A172 (cell line): ENCODE measurements at places on chromosomes 7 and 10. TPM values are rescaled to one million over a fixed set of nuclear protein-coding genes. Genes with fewer than 3 reads are reported as not detected.

- no peak for DNase-seq
Observed at GRCh38 chr10:74480778-74481177, 329.8 kb downstream of the ADK start.

The CD36 gene
- 0.05 and 2.7 TPM in 2 replicates for total RNA-seq

The CALHM1 gene
- total RNA-seq, result not detected in 2 replicates

DNA sequence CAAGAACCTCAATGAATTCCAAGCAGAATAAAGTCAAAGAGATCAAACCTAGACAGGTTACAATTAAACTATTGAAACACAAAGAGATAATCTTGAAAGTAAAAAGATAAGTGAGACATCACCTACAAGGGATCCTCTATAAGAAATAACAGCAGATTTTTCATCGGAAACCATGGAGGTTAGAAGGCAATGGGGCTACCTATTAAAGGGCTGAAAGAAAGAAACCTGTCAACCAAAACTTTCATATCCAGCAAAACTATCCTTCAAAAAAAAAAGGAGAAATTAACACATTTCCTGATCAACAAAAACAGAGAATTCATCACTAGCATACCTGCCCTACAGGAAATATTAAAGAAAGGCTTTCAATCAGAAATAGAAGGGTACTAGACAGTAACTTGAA is 244.9 kb downstream of the ARHGAP12 start:
- DNase-seq, result peak; percentile 34

DNA sequence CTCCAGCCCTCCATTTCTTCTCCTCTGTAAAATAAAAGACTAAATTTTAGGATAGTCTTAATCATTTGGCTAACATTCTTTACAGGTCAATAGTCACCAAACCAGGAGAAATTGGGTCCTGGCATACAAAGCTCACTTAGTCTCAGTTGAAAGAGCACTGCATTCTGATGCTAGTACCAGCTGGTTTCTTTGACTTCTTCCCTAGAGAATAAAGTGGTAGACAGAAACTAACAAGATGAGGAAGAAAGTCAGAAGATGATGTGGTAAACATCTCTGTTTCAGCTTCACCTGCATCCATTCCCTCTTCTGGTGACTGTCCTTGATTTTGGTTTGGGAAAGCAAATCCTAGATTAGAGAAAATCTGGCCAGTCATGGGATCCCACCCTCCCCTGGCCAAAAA is 37.2 kb downstream of the NKX2-3 start:
- DNase-seq, result no peak

The HSPA12A gene
- total RNA-seq, result 9.7 and 12.1 TPM in 2 replicates

DNA sequence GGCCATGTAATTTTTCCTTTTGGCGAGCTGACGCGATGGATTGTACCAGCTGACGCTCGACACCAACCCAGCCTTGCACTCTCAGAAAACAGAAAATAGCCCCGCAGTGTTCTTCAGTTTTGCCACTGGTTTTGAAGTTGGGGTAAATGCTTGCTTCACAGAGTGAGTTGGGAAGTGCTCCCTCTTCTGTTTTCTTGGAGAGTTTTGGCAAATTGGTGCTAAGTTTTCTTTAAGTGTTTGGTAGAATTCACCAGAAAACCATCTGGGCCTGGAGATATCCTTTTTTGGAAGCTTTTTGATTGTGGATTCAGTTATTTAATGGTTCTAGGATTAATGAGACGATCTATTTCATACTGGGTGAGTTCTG is 252.8 kb downstream of the ELFN1 start:
- DNase-seq, result no peak

GRCh38 chr7:97409346-97409745 is 291.8 kb downstream of the SDHAF3 start:
- DNase-seq, result no peak

The SPRN gene
- total RNA-seq, result not detected in 2 replicates

The CRHR2 gene
- total RNA-seq, result not detected in 2 replicates

DNA sequence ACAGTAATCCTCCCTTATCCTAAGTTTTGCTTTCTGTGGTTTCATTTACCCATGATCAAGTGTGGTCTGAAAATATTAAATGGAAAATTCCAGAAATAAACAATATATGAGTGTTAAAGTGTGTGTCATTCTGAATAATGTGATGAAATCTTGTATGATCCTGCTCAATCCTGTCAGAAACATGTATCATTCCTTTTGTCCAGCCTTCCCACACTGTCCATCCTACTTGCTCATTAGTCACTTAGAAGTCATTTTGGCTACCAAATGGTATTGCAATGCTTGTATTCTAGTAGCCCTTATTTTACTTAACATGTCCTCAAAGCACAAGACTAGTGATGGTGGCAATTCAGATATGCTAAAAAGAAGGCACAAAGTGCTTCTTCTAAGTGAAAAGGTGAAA is 1211.2 kb upstream of the SORCS1 start:
- no peak for DNase-seq

The SPDYE11 gene
- total RNA-seq, result not detected in 2 replicates

DNA sequence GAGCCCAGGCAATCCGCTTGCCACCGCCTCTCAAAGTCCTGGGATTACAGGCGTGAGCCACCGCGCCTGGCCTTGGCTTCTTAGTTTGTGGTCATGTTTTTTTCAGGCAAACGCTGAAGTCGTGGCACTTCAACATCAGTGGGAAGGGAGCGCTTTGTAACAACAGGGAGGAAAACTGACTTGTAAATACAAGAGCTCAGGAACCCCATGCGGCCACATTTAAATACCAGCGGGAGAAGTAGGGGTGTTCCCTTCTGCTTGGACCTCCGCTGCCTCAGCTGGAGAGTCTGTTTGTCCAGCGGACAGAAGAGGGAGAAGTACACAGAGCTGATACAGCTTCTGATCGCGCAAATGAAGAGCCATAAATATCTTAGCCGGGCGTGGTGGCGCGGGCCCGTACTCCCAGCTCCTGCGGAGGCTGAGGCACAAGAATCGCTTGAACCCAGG is 108.7 kb upstream of the KMT2C start:
- no peak for DNase-seq

DNA sequence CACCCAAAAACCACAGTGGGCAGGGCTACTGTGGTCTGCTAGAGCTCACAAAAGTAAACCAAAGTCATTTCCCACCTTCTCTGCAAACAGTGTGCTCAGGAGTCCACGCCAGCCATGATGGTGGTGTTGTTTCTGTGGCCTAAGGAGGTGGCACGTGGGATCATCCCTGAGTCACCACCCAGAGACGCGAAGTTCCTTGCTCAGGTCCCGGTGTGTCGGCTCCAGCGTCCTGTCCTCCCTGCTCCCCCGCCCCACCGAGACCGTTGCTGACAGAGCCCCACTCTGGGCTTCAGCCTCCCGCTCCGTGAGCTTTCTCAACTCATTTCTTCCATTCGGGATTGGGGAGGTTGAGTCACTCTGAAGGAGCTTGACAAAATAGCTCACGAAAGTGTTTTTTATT is 118.7 kb downstream of the NPTX2 start:
- DNase-seq, result no peak

- peak; percentile 3 for DNase-seq
Observed at GRCh38 chr7:112892263-112892662, 102.1 kb upstream of the TMEM168 start.

DNA sequence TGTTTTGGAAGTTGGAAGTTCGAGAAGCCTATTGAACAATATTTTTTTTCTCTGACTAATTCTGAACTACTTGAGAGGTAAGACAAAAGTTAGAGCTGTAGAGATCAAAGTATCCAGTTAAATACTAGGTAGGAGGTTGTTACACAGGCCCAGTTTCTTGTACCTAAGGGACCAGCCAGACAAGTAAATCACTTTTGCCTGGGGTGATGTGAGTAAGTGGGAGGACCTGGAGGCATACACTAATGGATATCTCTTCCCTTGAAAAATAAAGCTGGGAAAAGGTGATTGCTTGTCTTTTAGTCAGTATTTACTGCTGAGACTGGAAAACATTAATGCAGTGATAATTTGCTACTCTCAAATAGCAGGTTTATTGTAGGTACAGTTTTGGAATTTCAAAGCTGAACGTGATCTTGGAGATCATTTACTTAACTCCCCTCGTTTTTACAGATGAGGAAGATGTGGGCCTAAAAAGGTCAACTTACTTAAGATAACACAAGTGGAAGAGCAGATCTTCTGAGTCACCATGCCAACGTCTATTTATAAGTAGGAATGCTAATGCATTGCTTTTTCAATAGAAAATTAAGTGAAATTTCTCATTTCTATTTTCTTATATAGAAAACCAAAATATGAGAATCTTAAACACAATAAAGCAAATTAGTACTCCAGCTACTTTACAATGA is 181.3 kb downstream of the PPP1R9A start:
- no peak for DNase-seq

The JCAD gene
- 3.2 and 4.2 TPM in 2 replicates for total RNA-seq

- DNase-seq, result no peak
Observed at GRCh38 chr10:96641396-96642295, 54.8 kb upstream of the TM9SF3 start.

- peak; percentile 71 for DNase-seq
Observed at GRCh38 chr10:22681783-22682183, 32.6 kb downstream of the PIP4K2A start.

DNA sequence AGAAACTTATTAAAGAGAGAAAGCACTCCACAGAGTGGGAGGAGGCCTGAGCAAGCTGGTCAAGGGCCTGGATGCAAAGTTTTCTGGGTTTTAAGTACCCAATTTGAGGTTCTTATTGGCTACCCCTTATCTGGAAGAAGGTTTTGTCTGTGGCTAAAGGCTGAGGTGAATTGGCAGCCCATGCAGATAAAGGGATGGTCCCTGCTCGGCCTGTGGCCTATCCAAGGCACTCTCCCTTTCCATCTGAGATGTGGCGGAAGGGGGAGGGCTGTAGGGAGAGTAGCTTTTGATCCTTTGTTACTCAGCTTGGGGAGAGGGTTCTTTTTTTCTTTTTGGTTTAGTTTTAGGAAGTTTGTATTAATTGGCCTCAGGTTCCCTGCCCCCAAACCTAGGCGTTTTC is 465.1 kb downstream of the ATRNL1 start:
- DNase-seq, result no peak

DNA sequence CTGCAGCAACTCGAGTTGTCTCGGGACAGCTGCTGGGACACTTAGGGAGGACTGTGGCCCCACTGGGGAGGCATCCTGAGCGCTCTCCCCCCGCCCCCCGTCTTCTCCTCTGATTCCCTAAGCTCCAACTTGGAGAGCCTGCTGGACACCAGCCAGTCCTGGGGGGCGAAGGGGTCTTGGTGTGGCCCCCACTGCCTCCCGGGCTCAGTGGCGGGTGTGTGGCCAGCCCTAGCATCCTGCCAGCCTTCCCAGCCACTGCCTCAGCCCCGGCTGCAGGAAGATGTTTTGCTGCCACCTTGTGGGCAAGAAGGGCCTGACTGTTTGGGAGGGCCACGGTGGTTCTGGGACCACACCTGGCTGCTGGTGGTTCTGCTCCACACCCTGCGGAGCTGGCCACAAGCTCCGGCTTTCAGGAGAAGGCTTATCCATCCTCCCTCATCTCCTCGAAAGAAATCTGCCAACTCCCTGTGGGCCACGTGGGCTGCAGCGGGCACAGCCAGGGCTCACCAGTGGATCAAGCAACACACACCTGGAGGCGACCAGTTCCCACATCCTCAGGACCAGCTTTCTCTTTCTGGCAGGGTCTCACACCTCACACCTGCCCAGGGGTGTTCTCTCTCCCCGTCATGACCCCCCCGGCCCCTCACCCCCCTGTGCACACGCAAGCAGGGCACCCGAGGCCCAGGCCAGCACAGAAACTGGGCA is 24.8 kb downstream of the AGAP3 start:
- peak; percentile 61 for DNase-seq

DNA sequence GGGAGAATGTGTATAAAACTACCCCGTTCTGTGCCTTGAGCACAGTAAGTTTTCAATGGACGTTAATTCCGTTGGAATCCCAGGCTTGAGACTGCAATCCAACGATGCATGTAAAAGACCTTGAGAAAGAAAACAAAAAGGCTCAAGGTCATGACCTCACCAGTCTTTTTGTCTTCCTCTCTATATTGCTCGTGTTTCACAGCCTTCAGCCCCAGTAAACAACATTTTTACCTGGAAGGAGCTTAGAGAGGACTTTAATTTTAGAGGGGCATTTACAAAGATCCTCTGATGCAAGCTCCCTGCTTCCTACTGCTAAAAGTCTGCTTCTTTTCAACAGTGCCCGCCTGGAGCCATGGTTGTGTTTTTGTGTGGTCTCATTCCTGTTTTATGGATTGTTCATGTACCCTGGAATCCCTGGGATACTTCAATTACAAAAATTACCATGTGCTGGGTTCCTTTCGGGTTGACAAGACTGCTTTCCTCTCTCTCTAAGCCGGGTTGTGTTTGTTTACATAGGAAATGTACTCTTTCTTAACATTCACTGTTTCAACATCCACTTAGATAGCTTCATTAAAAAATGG is 320.1 kb upstream of the NFE2L3 start:
- DNase-seq, result no peak

GRCh38 chr10:73522263-73522662 is 26.4 kb upstream of the PPP3CB start:
- DNase-seq, result no peak

DNA sequence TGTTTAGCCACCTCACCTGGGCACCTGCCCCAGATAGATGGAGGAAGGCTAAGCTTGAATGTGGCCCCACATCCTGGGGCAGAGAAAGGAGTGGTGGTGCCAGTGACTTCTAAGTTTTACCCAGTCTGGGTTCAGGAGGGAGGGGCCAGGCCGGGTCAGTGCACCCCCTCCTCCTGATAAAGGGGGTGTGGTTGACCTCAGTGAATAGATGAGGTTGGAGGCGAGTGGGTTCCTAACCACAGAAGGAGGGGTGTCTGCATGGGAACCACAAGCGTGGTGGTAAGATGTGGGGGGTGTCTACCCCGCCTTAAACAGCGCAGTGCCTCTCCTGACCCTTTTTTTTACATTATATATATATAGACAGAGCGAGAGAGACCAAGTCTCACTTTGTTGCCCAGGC is 105.3 kb upstream of the KCTD7 start:
- DNase-seq, result no peak

The ELAPOR2 gene
- 1.2 and 3.3 TPM in 2 replicates for total RNA-seq

GRCh38 chr7:37598824-37599223 is 84.7 kb upstream of the GPR141 start:
- no peak for DNase-seq

GRCh38 chr10:28794986-28795385 is 117.7 kb downstream of the BAMBI start:
- no peak for DNase-seq

DNA sequence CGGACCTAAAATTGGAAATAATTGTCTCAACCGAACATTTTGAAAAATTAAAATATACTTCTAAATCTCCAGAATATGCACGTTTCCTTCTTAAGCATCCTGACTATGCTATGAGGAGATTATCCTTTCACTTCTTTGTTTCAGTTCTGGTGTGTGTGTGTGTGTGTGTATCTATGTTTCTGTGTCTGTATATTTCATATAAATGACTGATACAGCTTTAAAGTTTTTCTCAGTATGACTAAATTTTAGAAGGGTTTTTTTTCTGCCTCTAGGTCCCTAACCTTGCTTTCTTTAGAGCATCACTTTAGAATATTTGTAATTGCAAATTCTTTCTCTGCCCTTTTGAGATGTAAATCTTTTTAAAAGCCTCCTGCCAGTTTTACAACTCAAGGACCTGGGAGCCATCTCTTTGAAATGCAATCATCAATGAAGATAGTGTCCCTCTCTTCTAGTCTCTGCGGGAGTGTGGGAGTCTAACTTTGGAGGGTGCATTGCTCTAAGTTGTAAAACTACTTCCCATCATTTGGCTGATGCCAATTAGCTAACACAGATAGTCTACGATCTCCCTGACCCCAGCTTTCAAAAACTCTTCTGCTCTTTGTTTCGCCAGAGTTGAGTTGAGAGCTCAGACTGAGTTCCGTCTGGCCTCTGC is 782.0 kb upstream of the ZWINT start:
- no peak for DNase-seq
